ENCODE measurements at places on chromosomes 7 and 10.

GRCh38 chr10:125054669-125055268 lies 105.6 kb downstream of the CTBP2 start:
- H3K4me3 ChIP-seq: no peak overlapping the region
- peaks cover 6% of the 10 kb centered on the region for H3K27me3 ChIP-seq
- H3K4me1 ChIP-seq: no peaks in the 10 kb centered on the region
- H3K36me3 ChIP-seq: peaks cover 3% of the 10 kb centered on the region

GRCh38 chr10:5959142-5959541 lies 18.2 kb downstream of the IL15RA start:
- peaks cover 73% of the 10 kb centered on the region for H3K36me3 ChIP-seq
- H3K4me1 ChIP-seq: no peaks in the 10 kb centered on the region
- no peak overlapping the region for H3K4me3 ChIP-seq
- no peaks in the 10 kb centered on the region for H3K27me3 ChIP-seq

DNA sequence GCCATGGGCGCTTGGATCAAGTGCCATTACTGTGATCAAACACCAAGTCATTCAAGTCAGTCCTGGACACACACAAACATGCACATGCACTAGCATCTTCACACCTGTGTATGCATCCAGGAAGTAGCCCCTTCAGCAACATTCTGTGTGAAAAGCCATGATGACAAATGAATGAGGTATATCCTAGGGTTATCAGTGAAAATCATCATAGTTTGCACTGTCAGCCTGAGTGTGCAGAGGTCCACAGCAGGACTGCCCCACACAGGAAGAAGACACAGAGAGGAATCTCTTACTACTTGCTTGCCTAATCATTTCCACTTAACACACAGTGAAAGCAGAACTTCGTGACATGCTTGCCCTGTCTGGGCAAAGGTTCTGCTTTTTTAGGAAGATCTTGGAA lies 184.0 kb upstream of the ADO start:
- peak overlapping the region; percentile 35 for H3K27ac ChIP-seq
- no peaks in the 10 kb centered on the region for H3K36me3 ChIP-seq
- H3K4me1 ChIP-seq: peaks cover 10% of the 10 kb centered on the region
- H3K4me3 ChIP-seq: no peak overlapping the region
- no peak for DNase-seq
- H3K27me3 ChIP-seq: no peaks in the 10 kb centered on the region

GRCh38 chr7:50717181-50717580 lies 65.5 kb downstream of the GRB10 start:
- no peak for DNase-seq
- H3K27ac ChIP-seq: no peak overlapping the region
- H3K4me1 ChIP-seq: peaks cover 5% of the 10 kb centered on the region
- H3K4me3 ChIP-seq: no peak overlapping the region

- peaks cover 5% of the 10 kb centered on the region for H3K4me1 ChIP-seq
- no peak overlapping the region for H3K4me3 ChIP-seq
- H3K27ac ChIP-seq: no peak overlapping the region
- peaks cover 3% of the 10 kb centered on the region for H3K36me3 ChIP-seq
- DNase-seq: no peak
These were observed 17.6 kb upstream of the SLC29A3 start for GRCh38 chr10:71301371-71301916.

DNA sequence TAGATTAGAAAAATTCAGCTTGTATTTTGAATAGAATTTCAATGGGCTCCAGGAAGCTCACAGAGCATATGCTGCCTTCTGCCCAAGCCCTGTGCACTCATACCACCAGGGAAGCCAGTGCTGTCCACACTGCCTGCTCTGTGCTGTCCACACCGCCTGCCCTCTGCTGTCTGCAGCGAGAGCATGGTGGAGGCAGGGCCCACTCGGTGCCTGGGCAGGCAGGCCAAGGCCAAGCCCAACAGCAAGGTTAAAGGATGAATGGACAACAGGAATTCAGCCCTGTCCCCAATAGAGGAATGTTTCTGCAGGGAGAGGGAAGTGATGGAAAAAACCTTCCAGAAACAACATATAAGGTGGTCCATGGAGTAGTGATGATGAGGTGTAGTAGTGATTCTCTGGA lies 146.8 kb downstream of the GFRA1 start:
- DNase-seq: no peak
- no peaks in the 10 kb centered on the region for H3K4me1 ChIP-seq
- H3K36me3 ChIP-seq: no peaks in the 10 kb centered on the region
- H3K27me3 ChIP-seq: no peaks in the 10 kb centered on the region
- H3K27ac ChIP-seq: no peak overlapping the region
